ENCODE measurements at places on chromosomes 6 and 20. TPM values are rescaled to one million over a fixed set of nuclear protein-coding genes. Genes with fewer than 3 reads are reported as not detected.

DNA sequence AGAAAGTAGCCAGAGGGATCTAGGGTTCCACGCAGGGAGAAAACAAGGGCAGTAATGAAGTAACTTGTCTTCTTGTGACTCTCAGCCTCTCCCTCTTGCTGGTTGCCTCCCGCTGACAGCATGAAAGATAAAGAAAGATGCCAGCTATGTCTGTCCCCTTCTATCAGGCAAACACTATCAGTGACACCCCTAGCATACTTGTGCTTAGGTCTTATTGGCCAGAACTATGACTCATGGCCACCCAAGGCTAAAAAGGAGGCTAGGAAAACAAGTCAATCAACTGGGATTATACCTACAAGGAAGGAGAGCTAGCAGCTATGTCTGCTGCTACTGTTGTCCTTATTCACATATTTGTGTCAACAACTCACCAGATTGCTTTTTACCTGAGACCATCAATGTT, 206.8 kb upstream of the SOX4 start:
- no peak for DNase-seq
- H3K36me3 ChIP-seq, result no peaks in the 10 kb centered on the region
- H3K4me1 ChIP-seq, result peaks cover 8% of the 10 kb centered on the region
- H3K4me3 ChIP-seq, result no peak overlapping the region

DNA sequence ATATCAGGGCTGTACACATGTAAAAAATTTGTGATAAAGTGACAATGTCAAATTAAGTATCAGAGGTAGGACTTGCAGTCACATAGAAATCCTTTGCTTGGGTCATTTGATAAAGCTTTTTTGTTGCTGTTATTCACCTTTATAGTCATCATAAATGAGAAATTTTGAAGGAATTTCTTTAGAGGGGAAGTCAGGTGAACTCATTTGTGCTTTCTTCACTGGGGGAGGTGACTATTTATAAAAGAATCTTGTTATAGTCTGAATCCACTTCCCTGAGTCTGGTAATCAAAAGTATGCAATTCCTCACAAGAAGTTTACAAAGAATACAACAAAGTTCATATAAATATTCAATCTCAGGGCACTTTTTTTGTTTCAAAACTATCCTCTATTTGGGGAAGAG, 47.7 kb downstream of the FRK start:
- no peak overlapping the region for H3K4me3 ChIP-seq
- no peak for DNase-seq
- H3K4me1 ChIP-seq, result peaks cover 50% of the 10 kb centered on the region
- no peaks in the 10 kb centered on the region for H3K27me3 ChIP-seq
- no peaks in the 10 kb centered on the region for H3K36me3 ChIP-seq
- H3K27ac ChIP-seq, result no peak overlapping the region

DNA sequence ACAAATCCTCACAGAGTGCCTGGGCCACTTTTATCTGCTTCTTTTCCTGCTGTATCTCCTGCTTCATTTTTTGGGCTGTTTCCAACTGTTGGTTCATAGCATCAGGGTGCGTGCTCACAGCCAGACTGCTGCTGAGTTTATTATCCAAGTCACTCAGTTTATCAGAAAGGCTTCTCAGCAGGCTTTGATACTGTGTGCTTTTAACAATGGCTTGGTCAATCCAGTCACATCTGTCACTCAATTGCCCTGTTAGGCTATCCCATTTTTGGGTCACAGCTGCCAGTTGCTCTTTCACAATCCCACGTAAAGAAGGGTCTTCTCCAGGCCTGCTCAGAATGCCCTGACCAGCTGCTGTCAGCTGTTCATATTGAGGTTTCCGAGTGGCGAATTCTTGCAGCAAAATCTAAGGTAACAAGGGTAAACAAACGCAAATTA, 87.2 kb downstream of the DST start:
- peaks cover 10% of the 10 kb centered on the region for H3K4me1 ChIP-seq
- no peak for DNase-seq
- H3K4me3 ChIP-seq, result no peak overlapping the region
- H3K27ac ChIP-seq, result no peak overlapping the region
- H3K27me3 ChIP-seq, result no peaks in the 10 kb centered on the region

GRCh38 chr6:163422550-163422949, 8.0 kb downstream of the QKI start:
- H3K4me3 ChIP-seq, result no peak overlapping the region
- H3K27me3 ChIP-seq, result no peaks in the 10 kb centered on the region
- H3K4me1 ChIP-seq, result peaks cover 78% of the 10 kb centered on the region
- H3K27ac ChIP-seq, result peak overlapping the region; percentile 23
- no peak for DNase-seq

DNA sequence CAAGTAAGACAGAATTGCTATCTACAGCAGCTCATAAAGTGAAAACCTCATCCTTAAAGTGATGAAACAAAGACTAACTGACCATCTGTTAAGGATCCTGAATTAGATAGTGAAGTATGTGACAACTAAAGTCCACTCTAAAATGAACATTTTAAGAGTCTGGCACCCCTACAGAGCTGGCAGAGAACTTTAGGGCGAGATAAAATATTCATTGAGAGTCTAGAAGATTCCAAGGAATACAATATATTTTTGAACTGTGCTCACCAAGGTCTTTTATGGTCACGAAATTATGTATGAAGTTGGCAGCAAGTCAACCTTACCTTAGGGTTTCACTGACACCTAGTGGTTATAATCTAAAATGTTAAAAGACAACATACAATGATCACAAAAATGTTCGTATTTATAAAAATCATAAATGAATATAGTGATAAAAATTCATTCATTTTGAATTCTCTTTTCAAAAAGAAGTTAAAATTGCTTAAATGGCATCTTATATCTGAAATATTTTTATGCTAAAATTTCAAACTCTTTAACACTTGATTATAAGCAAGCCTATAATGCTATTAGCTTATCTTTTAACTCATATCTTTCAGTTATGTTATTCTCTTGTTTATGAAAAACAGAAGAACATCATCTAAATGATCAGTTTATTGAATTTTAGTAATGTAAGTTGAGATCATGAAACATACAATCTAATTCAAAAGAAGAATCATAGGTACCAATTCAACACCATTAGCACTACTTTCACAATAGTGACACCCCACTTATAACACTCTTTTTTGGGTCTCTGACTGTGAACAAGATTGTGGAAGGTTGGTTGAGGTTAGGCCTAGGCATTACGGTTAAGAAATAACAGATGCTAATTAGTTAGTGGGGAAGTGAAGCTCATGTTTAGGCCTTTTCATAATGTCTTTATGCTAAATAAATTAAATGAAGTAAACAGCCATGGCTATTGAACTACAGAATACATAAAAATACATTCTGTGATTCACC, 27.5 kb downstream of the RSPH3 start:
- no peaks in the 10 kb centered on the region for H3K4me1 ChIP-seq
- DNase-seq, result no peak
- H3K36me3 ChIP-seq, result no peaks in the 10 kb centered on the region
- no peak overlapping the region for H3K4me3 ChIP-seq
- no peak overlapping the region for H3K27ac ChIP-seq

GRCh38 chr6:106637717-106638341, 8.5 kb downstream of the QRSL1 start:
- no peaks in the 10 kb centered on the region for H3K36me3 ChIP-seq
- no peaks in the 10 kb centered on the region for H3K4me1 ChIP-seq
- H3K27ac ChIP-seq, result no peak overlapping the region
- no peak overlapping the region for H3K4me3 ChIP-seq

- H3K36me3 ChIP-seq, result no peaks in the 10 kb centered on the region
- no peak overlapping the region for H3K4me3 ChIP-seq
- no peaks in the 10 kb centered on the region for H3K4me1 ChIP-seq
- H3K27me3 ChIP-seq, result no peaks in the 10 kb centered on the region
- DNase-seq, result no peak
Measured at GRCh38 chr6:161064915-161065314, 73.3 kb downstream of the MAP3K4 start.

- H3K36me3 ChIP-seq, result no peaks in the 10 kb centered on the region
- no peak overlapping the region for H3K27ac ChIP-seq
- no peak overlapping the region for H3K4me3 ChIP-seq
- H3K4me1 ChIP-seq, result no peaks in the 10 kb centered on the region
- no peaks in the 10 kb centered on the region for H3K27me3 ChIP-seq
Measured at GRCh38 chr20:38324159-38324558, 20.2 kb downstream of the BPI start.

DNA sequence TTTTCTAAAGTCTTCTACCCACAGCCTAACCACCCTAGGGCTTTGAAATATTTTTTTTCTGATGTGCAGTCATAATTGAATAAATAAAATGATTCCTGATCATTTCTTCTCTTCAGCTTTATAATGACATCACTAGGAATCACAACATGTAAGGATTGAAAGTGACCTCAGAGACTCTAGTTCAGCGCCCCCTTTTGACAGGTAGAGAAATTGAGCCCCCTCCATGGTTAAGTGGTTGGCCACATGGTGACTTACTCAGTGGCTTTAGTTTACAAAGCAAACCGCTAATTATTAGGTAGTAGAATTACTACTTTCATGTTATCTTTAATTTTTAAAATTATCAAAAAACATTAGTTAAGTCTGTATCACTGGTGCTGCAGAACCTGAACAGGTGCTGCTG, 13.3 kb upstream of the SLC2A12 start:
- no peaks in the 10 kb centered on the region for H3K4me1 ChIP-seq
- H3K27me3 ChIP-seq, result no peaks in the 10 kb centered on the region
- no peak overlapping the region for H3K4me3 ChIP-seq
- H3K36me3 ChIP-seq, result no peaks in the 10 kb centered on the region

LY6G5C gene
- not detected for total RNA-seq

ARMC12 gene
- total RNA-seq, result 0.74 TPM

CCN5 gene
- 160 TPM for total RNA-seq
